ENCODE measurements at places on chromosomes 12 and 14. TPM values are rescaled to one million over a fixed set of nuclear protein-coding genes. Genes with fewer than 3 reads are reported as not detected.

- peak; percentile 74 for DNase-seq
Measured at GRCh38 chr12:22624870-22625761, at the start of gene ETNK1. Gene ETNK1 (plus strand): TSS chr12:22625171. CDS start chr12:22625431, 260 bp downstream.

DNA sequence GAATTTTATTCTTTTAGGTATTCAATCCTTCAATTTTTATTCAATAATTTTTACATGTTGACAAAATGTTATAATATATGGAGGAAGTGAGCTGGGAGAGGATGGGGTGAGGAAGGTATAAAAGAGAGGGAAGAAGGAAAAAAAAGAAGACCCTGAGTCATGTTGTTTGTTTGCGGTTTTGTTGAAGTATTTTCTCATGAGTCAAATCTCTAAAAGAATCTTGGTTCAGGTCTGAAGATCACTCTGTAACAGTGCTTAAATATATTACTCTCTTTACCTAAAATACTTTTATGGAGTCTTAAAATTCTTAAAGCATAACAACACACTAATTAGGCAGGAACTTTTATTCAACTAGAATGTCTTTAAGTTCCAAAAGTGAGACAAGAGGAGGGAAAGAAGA is 489.6 kb upstream of the GARIN6 start:
- DNase-seq, result no peak

Gene RHEBL1
- total RNA-seq, result not detected

Gene TEX52
- not detected for total RNA-seq

Gene PLEKHD1
- 0.11 TPM for total RNA-seq

Gene PIWIL1
- total RNA-seq, result 0.21 TPM

Gene ACOT6
- total RNA-seq, result not detected

Gene TAS2R50
- 20.0 TPM for total RNA-seq

Gene LRTM2
- not detected for total RNA-seq

GRCh38 chr12:31560516-31560915 is 30.4 kb downstream of the DENND5B start:
- DNase-seq, result no peak

DNA sequence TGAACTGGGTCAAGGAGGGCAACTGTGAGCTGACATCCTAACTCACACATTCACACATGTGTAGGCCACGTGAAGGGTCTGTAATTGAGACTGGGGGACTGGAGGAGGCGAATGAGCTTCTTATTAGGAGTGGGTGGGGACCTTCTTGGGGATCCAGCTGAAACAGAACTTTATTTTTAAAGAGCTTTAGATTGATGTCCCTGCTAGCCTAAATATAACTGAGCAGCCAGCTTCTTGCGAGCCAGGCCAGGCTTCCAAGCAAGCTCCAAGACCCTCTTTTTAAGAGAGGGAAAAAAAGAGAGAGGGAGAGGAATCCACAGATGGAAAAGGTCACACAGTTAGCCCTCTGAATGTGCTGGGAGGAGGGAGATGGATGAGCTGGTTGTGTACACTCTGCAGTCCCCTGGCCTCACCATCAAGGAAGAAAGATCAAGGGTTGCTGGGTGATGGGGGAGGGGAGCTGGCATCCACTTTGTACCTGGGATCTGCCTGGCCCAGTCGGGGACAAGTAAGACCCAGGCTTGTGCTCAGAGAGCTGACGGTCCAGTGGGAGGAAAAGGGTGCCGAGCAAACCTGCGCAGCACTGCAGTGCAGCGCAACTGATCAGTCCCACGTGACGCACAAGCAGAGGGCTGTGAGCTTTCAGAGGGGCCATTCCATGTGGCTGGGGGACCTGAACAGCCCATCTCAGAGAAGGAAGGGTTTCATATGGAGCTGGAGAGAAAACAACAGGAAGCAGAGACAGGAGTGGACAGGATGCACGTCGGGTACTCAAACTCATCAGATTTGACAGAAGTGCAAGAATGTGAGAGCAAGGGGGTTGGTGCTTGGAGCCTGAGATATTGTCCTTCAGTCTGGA is 154.5 kb downstream of the ZFP36L1 start:
- no peak for DNase-seq

DNA sequence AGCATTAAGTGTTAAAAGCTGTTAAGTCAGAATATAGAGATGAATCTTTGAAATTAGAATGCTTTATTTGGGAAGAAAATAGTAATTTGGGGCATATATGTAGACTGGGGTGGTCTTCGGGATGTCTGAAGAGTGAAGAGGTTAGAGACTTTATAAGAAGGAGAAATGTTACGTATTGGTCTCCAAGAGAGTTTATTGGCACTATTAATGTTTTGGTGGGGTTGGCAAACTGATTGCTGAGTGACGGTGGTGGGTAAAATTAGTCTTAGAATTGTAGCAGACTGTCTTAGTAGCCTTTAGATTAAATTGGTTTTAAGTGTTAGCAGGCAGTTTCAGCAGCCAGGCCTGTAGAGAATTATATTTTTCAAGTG is 4.9 kb upstream of the ATP23 start:
- no peak for DNase-seq

GRCh38 chr12:55925371-55925770 is 2.3 kb downstream of the PYM1 start:
- no peak for DNase-seq

DNA sequence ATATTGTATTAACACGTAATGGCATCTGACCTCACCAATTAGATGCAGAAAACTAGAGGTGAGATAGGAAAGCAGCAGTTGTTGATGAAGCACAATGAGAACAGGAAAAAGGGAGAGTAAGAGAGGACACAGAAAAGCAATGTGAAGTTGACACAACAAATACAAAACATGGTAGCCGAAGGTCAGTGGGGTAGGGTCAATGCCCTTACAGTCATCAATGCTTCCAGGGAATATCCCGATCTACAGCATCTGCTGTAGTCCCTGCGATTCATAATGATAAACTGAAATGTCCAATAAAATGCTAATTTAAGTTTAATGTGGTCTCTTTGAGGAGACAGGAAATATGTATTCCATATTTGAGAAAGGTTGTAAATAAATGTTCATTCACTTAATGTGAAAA is 2.9 kb upstream of the COL2A1 start:
- no peak for DNase-seq

Gene KLHL33
- 0.69 TPM for total RNA-seq

DNA sequence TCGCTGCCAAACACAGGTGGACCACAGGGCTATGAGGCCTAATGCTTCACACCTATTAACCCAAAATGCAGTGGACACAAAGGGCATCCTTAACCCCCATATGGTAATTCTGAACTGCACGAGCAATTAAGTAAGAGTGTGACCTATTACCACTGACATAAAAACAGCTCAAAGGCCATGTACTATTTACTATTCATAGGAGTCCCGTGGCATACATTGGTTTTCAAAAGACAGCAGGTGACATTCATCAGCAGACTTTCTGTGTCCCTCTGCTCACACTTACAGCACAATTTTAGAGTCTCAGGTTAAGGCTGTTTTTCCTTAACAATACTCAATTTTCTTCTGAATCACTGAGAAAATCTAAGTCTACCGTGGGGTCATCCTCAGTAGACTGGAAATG is 23.1 kb upstream of the TMCC3 start:
- no peak for DNase-seq

Gene PLEKHG7
- total RNA-seq, result 0.37 TPM

DNA sequence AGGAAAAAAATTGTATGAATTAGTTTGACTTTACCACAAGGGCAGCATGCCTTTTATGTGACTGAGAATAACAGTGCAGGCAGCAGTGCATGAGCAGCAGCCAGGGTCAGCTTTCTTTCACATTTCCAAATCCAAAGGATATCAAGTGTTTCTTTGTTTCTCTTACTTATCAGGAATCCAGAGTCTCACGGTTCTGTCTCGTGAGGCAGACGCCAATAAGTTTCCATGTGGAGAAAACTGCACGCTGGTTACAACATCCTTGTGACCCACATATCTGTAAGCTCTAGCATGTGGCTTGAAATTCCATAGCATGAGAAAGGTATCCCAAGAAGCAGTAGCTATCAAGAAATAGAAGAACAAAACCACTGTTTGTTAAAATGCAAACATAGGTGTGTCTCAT is 27.6 kb downstream of the GALNT4 start:
- no peak for DNase-seq

Gene PLA2G1B
- total RNA-seq, result 0.90 TPM

DNA sequence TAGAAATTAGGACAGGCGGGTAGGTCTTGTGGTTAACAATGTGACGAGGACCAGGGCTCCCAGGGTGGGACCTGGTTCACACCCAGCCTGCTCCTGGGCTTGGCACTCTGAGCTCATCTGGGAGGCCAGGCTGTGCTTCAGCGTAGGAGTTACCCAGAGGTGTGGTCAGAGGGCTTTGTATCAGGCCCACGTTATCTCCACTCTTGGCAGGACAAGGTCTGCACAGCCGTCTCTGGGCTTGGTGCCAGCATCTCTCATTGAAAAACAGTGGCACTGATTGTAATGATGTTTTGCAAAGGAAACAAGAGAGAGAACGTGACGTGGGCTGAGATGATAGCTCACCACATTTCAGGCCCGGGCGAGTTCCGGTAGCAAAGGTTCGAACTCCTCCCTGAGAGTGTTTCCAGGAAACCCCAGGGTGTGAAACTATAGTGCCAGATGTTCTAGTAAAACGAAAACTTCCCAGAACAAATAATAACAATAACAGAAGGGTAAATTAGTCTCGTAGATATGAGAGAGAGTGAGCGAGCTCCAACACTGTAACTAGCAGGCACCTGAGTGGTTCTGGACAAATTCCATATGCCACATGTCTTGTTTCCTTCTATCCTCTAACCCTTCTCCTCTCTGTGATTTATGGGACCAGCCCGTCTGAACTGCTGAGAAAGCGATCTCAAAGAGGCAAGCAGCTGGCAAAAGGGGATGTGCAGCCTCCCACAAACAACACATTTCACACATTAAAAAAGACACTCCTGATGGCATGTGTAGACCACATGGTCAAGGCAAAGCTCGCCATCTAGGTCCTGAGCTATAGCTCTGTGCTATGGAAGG is 227.3 kb downstream of the KTN1 start:
- peak; percentile 69 for DNase-seq

GRCh38 chr12:105378911-105379310 is 48.4 kb downstream of the C12orf75 start:
- DNase-seq, result no peak

DNA sequence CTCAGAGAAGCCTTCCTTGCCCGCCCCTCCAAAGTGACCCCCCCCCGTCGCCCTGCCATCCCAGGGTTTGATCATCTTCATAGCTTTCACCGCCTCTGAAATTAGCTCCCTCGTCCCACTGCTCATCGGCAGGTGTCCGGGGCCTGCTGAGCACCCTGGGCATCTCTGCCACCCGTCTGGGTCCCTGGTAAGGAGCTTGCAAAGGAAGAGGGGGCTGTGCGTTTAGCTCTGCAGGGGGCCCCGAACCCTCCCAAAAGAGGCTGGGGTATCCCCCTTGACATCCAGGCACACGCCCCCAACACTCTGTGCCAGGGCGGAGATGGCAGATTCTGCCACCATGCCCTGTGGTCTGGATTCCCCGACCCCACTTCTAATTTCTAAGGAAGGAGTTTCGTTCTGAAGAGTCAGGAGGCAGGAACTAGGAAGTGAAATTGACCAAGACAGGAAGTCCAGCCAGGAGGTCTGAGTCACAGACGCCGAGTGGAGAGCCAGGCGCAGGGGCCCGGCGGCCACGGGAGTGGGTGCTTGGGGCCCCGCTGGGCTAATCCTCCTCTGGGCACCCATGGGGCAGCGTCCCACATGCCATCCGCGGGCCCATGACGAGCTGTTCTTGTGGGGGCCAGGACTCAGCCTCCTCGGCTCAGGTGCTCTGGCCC is 95.7 kb downstream of the RFLNA start:
- no peak for DNase-seq

Gene RAD51AP1
- 22.8 TPM for total RNA-seq

Gene KRT78
- total RNA-seq, result not detected

- DNase-seq, result no peak
Measured at GRCh38 chr12:3326156-3326849, 164.7 kb upstream of the PRMT8 start.

- DNase-seq, result no peak
Measured at GRCh38 chr14:55654243-55654642, 74.2 kb downstream of the KTN1 start.

Gene PPP4R4
- 0.37 TPM for total RNA-seq

DNA sequence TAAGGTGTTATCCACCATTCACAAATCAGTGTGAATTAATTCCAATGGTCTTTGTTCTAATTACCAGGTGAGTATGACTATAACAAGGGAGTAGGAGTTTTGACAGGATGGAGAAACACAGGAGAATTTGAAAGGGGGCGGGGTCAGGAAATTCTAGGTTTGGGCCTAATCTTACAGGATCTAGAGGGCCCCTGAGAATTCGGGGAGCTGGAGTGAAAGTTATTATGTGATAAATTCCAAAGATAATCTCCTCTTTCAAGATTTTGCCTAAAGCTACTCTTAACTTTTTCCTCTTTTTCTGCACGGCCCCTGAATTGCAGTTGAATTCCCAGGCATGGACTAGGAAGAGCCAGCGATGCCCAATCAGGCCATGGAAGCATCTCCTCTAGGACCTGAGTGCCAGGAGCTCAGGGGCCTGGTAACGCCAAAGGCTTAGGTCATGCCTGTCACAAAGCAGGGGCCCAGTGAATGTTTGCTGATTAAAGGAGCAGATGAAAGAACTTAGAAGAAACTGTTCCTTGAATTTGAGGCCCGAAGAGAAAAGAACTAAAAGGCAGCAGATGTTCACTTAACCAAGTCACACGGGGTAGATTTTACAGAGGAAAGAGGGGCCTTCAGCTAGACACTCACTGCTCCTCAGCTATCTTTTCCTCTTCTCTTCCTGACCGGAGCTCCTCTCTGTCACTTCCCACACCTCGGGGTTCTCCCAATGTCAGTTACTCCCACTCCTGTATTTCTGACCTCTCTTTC is 195.5 kb downstream of the PPM1H start:
- DNase-seq, result no peak

GRCh38 chr14:97298736-97299135 is 501.6 kb downstream of the VRK1 start:
- DNase-seq, result no peak

Gene TBC1D30
- total RNA-seq, result 3.9 TPM

DNA sequence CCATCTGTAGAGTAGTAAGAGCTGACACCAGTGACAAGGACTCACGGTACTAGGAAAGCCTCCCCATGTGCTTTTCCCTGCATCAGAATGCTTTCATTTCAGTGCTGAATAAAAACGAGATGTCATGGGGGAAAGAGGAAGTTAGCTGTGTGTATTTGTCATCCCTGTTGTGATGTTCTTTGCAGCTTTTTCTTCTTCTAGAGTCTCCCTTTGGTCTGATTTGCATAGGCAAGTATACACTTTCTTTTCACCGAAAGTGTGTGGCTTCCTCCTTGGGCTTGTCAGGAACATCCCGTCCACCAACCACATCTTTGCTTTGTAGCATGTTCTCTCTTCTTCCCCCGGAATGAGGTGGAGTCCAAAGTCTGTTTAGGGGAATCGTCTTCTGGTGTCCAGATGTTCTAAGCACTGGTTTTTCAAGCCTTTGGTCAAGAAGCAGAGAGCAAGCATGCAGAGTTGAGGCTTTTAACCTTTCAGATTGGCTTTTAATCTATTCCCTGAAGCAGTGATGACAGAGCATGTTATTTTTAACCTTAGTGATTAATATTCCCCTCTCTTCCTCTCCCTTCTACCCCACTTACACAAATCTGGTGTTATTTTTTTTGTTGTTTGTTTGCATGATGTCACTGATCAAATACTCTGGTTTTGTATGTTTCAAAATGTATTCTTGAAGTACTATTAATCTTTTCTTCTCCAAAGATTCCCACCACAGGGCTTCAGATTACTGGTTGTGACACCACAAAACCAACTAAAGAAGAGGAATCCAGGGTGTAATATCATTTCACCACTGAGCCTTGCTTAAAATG is 163.4 kb downstream of the SAMD4A start:
- no peak for DNase-seq

Gene ANO4
- 3.5 TPM for total RNA-seq

Gene FBXO34
- total RNA-seq, result 39.0 TPM
